ENCODE measurements at places on chromosomes 2 and 18. TPM values are rescaled to one million over a fixed set of nuclear protein-coding genes. Genes with fewer than 3 reads are reported as not detected.

The VWA3B gene
- not detected for total RNA-seq

The LOXHD1 gene
- total RNA-seq, result not detected

The UGT1A5 gene
- total RNA-seq, result 0.13 TPM

The BCL11A gene
- total RNA-seq, result 0.17 TPM

The IKZF2 gene
- 0.37 TPM for total RNA-seq

The IL1RL2 gene
- total RNA-seq, result not detected
